ENCODE measurements at places on chromosomes 4 and X.

- DNase-seq = no peak
Observed at GRCh38 chrX:39174241-39174771, 373.0 kb downstream of the MID1IP1 start.

DNA sequence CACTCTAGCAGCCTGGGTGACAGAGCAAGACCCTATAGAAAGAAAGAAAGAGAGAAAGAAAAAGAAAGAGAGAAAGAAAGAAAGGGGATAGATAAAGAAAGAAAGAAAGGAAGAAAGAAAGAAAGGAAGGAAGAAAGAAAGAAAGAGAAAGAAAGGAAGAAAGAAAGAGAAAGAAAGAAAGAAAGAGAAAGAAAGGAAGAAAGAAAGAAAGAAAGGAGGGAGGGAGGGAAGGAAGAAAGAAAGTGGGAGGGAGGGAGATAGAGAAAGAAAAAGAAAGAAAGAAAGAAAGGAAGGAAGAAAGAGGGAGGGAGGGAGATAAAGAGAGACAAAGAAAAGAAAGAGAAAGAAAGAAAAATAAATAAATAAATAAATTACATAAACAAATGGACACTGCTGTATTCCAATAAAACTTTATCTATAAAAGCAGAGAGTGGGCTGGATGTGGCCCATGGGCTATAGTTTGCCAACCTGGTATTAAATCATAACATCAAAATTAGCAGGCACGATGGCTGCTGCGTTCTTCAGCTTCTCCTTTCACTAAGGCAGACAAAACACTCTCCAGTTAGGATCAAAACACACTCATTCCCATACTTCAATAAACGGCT is 165.0 kb downstream of the ZNF674 start:
- no peak for DNase-seq

DNA sequence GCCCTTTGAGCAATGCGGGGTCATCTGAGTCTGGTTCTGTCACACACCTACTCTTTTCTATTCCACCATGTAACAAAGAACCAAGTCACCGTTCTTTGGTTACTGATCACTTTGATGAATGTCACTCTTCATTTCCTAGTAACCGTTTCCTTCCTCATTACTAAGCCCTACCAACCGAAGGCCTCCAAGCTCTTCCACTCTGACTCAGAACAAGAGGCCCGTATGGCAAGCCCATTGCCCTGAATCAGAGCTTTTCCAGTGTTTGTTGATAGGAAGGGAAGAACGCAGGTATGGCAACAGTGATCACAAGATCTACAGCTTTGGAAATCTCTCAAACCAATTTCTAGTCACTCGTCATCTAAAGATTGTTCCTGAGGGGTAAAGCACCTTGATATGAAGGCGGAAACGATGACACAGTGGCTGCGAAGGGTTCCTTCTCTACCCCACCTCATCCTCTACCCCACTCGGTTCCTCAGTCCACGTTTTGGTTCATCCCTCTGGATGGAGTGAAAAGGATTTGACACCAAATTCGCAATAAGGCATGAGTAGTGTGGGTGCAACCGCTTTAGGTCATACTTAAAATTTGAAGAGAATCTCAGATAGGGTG is 28.0 kb upstream of the CD40LG start:
- DNase-seq = no peak

DNA sequence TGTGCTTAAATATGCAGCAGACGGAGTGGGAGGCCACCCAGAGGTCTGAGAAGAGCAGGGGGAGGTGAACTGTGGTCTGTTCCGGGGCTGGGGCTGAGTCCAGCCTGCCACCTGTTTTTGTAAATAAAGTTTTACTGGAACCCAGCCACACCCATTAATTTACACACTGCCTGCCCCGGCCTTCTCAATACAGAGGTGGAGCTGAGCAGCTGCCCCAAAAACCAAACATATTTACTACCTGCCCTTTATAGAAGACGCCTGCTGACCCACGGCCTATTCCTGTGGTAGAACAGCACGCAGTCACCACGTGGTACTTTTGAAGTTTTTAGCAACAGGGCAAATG is 45.9 kb downstream of the FGFRL1 start:
- no peak for DNase-seq

DNA sequence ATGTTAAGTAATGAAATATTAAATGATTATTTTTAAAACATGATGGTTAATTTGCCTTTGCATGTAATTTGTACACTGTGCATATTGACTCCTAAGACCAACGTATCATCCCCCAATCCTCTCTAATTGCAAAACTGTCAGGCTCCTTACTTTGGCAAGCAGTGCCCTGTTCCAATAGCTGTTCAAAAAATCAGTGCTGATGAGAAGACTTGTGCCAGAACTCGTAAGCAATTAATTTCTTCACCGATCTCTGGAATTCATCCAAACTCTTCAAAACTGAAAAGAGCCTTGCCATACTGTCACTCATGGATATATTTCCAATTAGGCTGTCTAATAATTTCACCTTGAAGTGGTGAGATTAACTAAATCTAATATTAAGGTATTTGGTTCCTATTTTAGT is 493.9 kb upstream of the NDST4 start:
- no peak for DNase-seq

DNA sequence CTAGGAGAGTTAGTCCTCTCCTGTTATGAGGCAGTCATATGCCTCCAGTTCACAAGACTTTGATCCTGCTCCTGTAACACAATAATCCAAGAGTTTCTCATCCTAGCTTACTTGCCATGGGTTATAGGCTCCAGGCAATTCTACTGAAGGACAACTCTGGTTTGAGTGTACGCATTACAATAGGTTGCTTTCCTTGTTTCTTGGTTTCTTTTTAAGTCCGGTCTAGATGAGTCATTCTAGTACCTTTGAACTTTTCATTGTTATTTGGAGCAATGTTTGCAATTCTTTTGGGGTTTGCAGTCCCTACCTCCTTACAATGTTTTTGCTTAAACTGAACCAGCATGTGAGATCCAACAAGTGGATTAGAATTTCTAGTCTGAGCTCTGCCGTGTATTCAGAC is 109.1 kb downstream of the ANAPC4 start:
- no peak for DNase-seq

GRCh38 chr4:22522206-22522605 is 6.3 kb upstream of the ADGRA3 start:
- DNase-seq = no peak

DNA sequence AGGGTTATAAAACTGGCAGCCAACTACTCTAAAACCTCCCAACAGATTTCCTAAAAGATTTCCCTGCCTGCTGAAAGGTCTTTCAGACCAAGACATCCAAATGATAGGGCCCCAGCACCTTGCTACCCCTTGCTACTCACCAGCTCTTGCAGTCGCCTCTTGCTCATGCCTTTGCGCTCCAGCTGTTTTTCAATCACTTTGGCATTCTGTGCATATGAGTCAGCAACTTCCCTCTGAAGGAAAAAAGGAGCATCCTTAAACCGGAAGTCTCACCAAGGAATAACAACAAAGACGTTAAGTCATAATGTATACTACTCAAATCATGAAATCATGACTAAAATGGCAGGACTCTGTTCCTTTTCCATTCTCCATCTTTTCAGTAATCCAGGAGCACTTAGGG is 24.0 kb downstream of the STEEP1 start:
- no peak for DNase-seq

GRCh38 chr4:2930135-2930757 is 33.0 kb downstream of the NOP14 start:
- DNase-seq = no peak

- DNase-seq = no peak
Observed at GRCh38 chr4:137524725-137525369, 7.4 kb downstream of the PCDH18 start.

- DNase-seq = no peak
Observed at GRCh38 chrX:11678158-11678557, 12.4 kb upstream of the ARHGAP6 start.

- peak; percentile 26 for DNase-seq
Observed at GRCh38 chrX:102934624-102935023, 2.4 kb upstream of the RAB40AL start.

DNA sequence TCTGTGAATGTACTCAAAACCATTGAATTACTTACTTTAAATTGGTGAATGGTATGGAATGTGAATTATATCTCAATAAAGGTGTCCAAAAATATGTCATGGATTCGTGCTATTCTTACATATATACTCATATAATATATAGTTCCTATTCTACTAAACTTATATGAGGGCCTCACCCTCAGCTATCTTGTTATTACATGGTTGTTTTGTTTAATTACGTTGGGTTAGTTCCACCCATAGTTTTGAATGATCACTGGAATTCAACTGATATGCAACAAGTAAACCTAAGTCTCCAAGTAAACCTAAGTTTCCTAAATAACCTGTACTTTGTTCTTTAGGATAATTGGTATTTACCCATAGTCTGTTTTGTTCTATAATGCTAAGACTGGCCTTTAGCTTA is 30.6 kb upstream of the CD99L2 start:
- no peak for DNase-seq

DNA sequence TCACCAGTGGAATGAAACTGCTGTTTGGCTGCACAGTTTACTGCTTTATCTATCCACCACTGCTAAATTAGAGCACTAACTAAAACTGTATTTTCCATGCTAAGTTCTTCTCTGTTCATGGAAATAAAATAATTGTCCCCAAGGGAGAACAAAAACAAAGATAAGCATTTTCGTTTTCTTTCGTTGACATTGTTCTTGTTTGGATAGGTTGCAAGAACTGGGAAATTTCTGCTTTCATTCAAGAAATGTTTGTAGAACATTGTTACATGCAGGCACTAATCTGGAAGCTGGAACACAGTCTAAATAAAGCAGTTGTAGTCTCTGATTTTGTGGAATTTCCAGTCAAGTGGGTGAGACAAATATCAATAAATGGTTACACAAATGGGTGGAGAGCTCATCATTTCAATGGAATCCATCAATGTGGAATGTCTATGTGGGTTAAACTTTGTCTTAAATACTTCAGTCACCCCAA is 5.8 kb upstream of the CXCL8 start:
- no peak for DNase-seq

DNA sequence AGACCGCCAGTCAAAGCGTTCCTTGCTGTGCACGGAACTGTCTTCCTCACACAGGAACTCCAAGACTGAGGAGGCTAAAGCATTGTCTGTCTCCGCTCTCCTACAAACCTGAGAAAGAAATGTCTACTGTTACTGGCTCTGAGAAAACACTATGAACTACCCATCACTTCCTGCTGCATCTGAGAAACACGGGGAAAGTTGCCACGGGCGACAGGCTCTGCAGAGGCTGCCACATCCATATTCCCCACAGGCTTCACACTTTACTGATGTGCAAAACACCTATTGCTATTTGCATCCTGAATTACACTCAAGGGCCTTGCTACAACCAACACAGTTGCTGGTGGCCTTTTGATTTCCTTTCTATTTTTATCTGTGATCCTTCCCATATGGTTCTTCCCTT is 59.0 kb downstream of the AFAP1 start:
- DNase-seq = no peak

GRCh38 chr4:74667944-74668343 is 126.4 kb downstream of the BTC start:
- DNase-seq = no peak

DNA sequence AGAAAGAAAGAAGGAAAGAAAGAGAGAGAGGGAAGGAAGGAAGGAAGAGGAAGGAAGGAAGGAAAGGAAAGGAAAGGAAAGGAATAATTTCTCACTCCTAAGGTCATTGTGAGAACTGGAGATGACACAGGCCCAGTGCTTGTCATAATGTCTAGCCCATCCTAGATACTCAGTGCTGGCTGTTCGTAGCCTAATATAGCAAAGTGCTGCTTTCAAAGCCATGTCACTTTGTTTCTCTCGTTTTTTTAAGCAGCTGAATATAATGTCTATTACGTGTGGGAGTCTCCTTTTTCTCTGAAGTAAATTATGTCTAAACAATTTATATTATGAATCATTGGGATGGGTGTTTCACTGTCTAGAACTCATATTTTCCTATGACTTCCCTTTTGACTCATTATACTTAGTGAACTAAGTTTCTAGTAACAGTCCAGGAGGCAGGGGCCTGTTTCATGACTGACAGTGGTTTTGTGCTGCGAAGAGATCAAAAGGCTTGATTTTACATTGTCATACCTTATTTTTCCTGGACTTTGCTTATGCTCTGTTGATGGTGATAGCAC is 327.0 kb upstream of the ZFP42 start:
- DNase-seq = no peak

DNA sequence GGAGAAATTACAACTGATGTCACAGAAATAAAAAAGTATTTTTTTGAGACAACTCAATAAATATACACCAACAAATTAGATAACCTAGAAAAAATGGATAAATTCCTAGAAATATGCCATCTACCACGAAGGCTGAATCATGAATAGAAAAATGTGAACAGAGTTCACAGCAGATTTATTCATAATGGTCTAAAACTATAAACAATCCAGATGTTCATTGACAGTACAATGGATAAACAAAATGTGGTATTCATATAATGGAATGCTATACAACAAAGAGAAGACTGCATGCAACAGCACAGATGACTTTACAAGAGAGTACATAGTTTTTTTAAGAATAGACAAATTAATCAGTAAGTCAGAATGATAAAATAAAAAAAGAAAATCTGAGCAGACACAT is 55.2 kb downstream of the CLOCK start:
- no peak for DNase-seq

- DNase-seq = no peak
Observed at GRCh38 chr4:153335665-153336064, 8.8 kb upstream of the MND1 start.

Data from NCI-H2081 (cell line).